ENCODE measurements at places on chromosomes 1 and 21. TPM values are rescaled to one million over a fixed set of nuclear protein-coding genes. Genes with fewer than 3 reads are reported as not detected.

The LIN9 gene
- 27.2 TPM for total RNA-seq

The CENPF gene
- 213 TPM for total RNA-seq

The SGIP1 gene
- total RNA-seq = 0.05 TPM

The ATP6V0B gene
- total RNA-seq = 89.7 TPM

The CA6 gene
- total RNA-seq = not detected

GRCh38 chr1:156177919-156178654 is 15.8 kb upstream of the SLC25A44 start:
- DNase-seq = no peak

DNA sequence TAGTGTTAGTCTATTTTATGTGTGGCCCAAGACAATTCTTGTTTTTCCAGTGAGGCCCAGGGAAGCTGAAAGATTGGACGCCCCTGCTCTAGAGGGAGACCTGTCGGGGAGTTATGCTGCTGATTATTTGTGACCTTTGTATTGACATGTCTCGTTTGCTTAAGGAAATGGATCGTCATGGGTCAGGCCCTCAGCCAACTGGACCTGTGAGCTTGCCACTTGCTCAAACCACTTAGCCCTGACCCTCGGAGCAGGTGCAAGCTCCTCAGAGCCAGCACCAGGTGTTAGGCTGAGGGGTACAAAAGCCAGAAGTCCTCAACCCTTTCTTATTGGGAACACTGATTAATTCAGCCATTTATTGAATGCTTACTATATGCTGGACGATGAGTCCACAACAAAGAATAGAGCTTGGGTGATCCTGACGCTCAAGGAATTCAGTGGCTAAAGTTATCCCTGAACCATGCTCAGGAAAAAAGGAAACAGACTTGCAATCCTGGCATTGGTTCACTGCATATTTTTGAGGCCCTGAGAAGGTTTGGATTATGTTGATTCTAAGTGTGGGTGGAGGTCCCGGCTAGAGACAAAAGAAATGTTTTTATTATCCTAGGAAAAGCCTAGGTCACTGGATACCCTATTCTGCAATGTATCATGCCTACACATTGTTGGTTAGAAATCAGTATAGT is 19.0 kb downstream of the TGFB2 start:
- DNase-seq = no peak

DNA sequence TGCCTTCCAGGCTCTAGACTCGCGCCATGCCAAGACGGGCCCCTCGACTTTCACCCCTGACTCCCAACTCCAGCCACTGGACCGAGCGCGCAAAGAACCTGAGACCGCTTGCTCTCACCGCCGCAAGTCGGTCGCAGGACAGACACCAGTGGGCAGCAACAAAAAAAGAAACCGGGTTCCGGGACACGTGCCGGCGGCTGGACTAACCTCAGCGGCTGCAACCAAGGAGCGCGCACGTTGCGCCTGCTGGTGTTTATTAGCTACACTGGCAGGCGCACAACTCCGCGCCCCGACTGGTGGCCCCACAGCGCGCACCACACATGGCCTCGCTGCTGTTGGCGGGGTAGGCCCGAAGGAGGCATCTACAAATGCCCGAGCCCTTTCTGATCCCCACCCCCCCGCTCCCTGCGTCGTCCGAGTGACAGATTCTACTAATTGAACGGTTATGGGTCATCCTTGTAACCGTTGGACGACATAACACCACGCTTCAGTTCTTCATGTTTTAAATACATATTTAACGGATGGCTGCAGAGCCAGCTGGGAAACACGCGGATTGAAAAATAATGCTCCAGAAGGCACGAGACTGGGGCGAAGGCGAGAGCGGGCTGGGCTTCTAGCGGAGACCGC is 2.0 kb upstream of the OLIG2 start:
- DNase-seq = no peak

DNA sequence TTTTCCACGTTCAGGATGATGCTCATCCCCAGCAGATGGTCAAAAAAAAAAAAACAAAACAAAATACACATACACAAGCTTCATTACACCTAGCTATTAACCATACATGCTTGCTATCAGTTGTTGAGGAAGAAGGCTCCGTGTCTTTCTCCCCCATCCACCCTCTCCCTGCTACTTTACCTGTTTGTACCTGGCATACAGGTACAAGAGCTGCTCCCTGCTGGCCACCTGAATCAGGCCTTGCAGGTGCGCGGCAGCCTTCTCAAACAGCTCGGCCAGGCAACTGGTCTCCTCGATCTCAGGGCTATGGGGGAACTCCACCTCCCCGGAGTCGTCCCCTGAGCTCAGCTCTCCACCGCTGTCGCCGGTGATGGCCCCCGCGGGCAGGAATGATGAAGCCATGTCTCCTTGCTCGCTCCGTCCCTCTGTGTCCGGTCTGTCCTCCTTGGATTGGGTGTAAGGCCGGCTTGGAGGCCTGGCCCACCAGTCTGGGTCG is 464 bp downstream of the ACBD6 start:
- no peak for DNase-seq

DNA sequence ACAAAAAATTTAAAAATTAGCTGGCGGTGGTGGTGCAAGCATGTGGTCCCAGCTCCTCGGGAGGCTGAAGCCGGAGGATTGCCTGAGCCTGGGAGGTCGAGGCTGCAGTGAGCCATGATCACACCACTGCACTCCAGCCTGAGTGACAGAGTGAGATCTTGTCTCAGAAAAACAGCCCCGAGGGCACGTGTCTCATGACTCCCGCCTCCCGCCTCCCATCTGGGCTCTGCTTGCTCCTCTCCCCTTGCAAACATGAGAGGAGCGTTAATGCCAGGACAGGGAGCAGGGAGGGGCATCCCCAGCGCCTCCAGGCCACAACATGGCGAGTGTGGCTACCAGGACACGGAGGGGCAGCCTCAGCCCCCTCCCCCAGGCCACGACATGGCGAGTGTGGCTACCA is 28.3 kb downstream of the FAAP20 start:
- no peak for DNase-seq

- DNase-seq = no peak
Measured at GRCh38 chr1:21123287-21123948, 53.3 kb downstream of the EIF4G3 start.

GRCh38 chr1:74271503-74271902 is 36.3 kb downstream of the TNNI3K start:
- DNase-seq = no peak

- DNase-seq = no peak
Measured at GRCh38 chr1:28123461-28123961, 35.1 kb upstream of the EYA3 start.

- no peak for DNase-seq
Measured at GRCh38 chr1:238681021-238681420, 705.3 kb upstream of the CHRM3 start.
